ENCODE measurements at places on chromosomes 7 and 10. TPM values are rescaled to one million over a fixed set of nuclear protein-coding genes. Genes with fewer than 3 reads are reported as not detected.

DNA sequence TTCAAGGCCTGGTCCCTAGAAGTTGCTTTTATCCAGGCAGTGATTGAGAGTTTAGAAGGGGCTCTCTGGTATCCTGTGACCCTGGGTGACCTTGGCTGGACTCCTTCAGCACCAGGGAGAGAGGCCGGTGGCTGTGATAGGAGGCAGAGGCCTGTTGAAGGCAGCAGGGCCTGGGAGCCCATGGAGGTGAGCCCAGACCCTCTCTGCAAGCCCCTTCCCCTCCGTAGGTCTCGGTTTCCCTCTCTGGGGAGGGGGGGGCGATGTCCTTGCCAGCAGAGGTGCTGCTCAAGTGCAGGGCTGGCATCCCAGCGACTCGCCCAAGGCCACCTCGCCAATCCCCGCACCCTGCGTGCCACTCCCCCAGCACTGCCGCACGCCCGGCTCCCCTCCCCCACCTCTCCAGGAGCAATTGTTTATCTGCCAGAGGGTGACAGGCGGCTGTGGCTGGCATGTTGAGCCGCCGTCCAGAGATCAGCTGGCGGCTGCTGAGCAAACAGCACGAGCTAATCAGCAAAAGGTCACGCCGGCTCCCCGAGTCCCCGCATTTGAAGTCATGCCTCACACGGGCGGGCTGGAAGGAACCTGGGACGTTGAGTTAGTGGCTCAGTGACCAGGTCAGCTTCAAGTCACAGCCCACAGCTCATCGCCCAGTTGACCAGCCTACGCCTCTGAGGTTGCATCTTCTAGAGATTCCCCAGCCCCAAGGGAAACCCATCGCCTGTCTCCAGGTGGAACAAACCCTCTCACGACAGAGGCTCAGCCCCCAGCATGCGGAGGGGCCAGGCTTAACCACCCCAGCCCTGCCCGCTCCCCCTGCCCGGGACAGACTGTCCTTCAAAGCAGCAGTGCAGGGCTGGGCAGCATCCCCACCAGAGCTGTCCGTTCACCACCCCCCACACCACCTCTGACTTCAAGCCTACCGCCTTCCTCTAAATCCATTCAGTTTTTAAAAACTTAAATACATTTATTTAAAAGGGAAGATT is 43.7 kb downstream of the ELFN1 start:
- H3K4me3 ChIP-seq: no peak overlapping the region
- no peak for DNase-seq
- H3K4me1 ChIP-seq: peaks cover 10% of the 10 kb centered on the region
- H3K27ac ChIP-seq: no peak overlapping the region
- peaks cover 23% of the 10 kb centered on the region for H3K27me3 ChIP-seq

DNA sequence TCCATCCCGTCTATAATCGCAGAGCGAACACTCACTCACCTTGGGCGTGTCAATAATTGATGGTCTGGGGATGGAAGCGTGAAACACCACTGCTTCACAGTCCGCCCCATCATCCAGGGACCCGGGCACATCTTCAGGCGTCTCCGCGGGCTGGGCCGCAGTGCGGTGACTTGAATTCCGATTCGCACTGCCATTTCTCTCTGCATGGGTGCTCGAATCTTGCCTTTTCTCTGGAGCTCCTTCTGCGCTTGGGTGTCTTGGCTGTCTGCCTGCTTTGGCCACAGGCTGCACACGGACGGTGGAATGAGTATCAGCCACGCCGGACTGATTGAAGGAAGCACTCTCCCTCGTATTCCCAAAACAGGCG is 500 bp downstream of the FAM107B start:
- H3K36me3 ChIP-seq: no peaks in the 10 kb centered on the region
- DNase-seq: no peak
- no peak overlapping the region for H3K27ac ChIP-seq
- no peaks in the 10 kb centered on the region for H3K27me3 ChIP-seq
- H3K4me3 ChIP-seq: no peak overlapping the region
- H3K4me1 ChIP-seq: peaks cover 11% of the 10 kb centered on the region

- no peak overlapping the region for H3K27ac ChIP-seq
- DNase-seq: no peak
- no peak overlapping the region for H3K4me3 ChIP-seq
- no peaks in the 10 kb centered on the region for H3K4me1 ChIP-seq
- H3K27me3 ChIP-seq: no peaks in the 10 kb centered on the region
Measured at GRCh38 chr10:32790483-32790882, 167.5 kb downstream of the ITGB1 start.

The MRPS17 gene
- 4.3 TPM for total RNA-seq

The LAMB4 gene
- 2.3 TPM for total RNA-seq

The CARD11 gene
- 2.6 TPM for total RNA-seq

The MAGI2 gene
- total RNA-seq: 0.59 TPM
